ENCODE measurements at places on chromosomes 7 and 10.

- DNase-seq = no peak
Observed at GRCh38 chr10:123250640-123251039, 96.4 kb downstream of the BUB3 start.

DNA sequence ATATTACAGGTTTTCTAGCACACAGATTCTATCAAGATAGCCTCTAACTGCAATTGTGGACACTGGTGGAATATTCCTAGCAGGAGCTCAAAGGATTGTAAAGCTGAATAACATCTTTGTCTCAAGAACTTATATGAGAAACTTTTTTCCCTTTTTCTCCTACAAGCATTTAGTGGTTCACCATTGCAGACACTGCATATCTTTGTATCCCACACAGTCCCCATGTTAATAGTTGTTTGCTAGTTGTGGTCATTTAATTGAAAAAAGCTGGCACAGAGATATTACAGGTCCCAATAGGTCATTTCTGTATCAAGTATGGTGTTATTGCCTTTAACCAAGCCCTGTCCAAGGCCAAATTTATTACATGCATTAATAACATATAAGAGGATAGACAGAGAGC is 226.2 kb upstream of the TCF7L2 start:
- no peak for DNase-seq

GRCh38 chr10:29535012-29535777 is 99.6 kb downstream of the SVIL start:
- DNase-seq = no peak

DNA sequence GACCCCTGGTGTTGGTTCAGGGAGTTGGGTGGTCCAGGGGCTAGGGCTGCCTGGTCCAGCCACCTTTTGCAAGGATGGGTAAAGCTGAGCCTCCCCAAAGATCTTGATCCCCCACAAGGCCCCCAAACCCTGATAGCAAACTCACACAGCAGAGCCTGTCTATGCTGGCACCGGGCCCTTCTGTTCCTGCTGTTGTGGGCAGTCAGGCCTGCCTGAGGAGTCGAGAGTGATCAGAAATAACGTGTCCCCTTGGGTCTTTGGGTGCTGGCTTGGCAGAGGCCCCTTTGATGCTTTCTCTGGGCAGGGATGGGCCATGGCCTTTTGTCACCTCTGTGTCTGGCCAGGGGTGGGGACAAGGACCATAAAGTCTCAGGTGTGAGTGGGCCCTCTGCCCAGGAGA is 715 bp upstream of the MUC12 start:
- DNase-seq = no peak
